ENCODE measurements at places on chromosomes 16 and 17.

- no peak for DNase-seq
Observed at GRCh38 chr17:45979137-45979536, 19.9 kb upstream of the STH start.

GRCh38 chr17:27870345-27870744 lies 22.8 kb downstream of the LYRM9 start:
- DNase-seq = no peak

GRCh38 chr16:17470908-17471718 lies at the start of gene XYLT1:
Gene XYLT1 (minus strand): TSS chr16:17470960. CDS start chr16:17470796, 164 bp downstream.
- no peak for DNase-seq

- no peak for DNase-seq
Observed at GRCh38 chr17:37043201-37043600, 94.4 kb downstream of the AATF start.

GRCh38 chr16:71406724-71407123 lies 35.1 kb downstream of the TLE7 start:
- no peak for DNase-seq

- DNase-seq = no peak
Observed at GRCh38 chr17:61015966-61016365, 338.3 kb downstream of the BCAS3 start.

DNA sequence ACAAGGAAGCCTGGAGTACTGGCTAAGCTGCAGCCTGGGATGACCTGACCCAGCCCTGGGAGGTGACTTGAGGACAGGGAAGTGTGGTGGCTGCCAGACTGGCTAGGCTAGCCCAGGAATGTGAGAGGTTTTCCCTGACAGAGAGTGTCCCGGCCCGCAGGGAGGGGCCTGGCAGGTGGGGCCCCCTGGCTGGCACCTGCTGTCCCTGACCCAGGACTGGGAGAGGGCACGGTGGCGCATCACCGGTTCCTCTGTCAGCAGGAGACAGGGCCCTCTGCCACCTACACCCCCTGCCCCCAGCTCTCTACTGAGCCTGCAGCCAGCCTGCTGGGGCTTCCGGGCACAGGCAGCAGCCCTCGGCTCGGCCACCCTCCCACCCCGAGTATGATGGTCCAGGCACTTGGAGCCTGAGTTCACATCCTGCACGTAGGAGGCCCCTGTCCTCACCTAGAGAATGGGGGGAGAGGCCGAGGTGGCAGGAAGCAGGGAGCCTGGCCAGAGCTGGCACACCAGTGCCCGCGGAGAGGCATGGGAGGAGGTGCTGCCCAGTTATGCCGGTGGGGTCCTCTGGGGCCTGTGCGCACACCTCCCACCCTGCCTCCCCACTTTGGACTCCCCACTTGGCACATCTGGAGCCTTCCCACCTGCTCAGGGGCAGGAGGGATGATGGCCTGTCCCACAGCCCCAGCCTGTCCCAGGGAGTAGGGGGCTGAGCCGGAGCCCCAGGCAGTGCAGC lies 528 bp downstream of the PRSS27 start:
- DNase-seq = no peak

- DNase-seq = no peak
Observed at GRCh38 chr16:55828680-55829079, 4.2 kb downstream of the CES1 start.

GRCh38 chr17:63035695-63036094 lies 69.7 kb downstream of the TANC2 start:
- DNase-seq = no peak

- DNase-seq = peak; percentile 23
Observed at GRCh38 chr17:44352828-44353671, 7.9 kb downstream of the GRN start.

GRCh38 chr17:42953669-42954068 lies 10.6 kb downstream of the AARSD1 start:
- no peak for DNase-seq

- no peak for DNase-seq
Observed at GRCh38 chr17:61464130-61464842, 12.1 kb downstream of the TBX4 start.

- DNase-seq = no peak
Observed at GRCh38 chr16:65070831-65071432, 50.9 kb downstream of the CDH11 start.

DNA sequence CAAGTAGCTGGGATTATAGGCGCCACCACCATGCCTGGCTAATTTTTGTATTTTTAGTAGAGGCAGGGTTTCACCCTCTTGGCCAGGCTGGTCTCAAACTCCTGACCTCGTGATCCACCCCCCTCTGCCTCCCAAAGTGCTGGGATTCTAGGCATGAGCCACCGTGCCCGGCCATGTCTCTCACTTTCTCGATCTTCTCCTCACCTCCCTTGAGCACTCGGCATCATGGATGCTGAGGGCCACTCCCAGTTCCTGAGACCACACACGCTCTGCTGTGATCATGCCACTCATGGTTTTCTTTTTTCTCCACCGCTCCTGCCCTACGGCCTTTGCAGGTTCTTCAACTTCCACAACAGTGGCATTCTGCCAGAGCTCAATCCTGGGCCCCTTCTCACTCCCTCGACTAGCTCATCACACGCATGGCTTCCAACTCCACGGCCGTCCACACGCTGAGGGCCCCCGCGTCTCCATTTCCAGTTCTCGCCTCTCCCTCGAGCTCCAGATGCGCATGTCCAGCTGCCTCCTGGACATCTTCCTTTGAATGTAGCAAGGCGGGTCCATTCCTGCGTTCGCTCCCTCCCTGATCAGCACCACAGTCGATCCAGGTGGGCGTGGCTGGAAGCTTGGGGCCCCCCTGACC lies 5.5 kb upstream of the NCBP3 start:
- no peak for DNase-seq

GRCh38 chr17:64459284-64459747 lies 10.4 kb downstream of the MILR1 start:
- DNase-seq = no peak

DNA sequence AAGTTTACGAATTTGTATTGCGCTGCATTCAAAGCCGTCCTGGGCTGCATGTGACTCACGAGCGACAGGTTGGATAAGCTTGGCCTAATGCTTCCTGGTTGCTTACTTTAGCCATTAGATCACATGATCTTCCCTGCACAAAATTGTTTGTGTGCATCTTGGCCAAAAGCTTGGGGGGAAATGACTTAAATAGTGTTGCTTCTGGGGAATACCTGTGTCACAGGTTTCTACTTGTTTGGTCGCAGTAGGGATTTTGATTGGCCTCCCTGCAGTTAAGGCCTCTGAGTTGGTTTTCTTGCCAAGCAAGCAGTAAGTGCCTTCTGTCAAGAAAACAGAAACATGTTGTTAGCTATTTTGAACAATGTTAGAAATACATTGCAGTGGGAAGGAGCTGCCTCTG lies 39.6 kb upstream of the DUSP14 start:
- DNase-seq = no peak

- no peak for DNase-seq
Observed at GRCh38 chr16:27356794-27357193, 43.0 kb downstream of the IL4R start.

DNA sequence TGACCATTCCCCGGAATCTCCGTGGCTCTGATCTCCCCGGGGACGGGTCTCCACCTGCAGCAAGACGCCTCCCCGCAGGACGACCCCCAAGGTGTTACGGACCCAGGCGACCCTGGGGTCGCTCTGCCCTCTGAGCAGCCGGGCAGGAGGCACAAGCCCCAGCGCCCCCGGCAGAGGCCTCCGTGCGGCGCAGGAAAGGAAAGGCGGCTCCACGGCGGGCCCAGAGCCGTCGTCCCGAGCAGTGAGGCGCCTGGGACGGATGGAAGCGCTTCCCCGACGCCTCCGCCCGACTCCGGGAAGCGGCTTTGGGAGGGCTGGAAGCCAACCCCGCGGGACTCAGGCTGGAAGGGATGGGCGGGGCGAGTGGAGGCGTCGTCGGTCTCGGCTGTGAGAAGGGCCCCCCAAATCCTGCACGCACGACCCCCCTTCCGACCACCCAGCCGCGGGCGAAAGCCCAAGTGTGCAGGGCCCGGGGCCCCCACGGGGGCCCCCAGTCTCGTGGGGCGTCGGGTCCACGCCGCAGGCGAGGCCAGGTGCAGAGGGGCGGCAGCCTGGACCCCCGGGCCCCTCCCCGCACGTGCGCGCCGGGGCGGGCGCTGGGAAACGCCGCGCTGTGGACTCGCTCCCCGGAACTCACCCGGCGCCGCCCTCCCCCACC lies 32.7 kb upstream of the RPH3AL start:
- DNase-seq = peak; percentile 56

DNA sequence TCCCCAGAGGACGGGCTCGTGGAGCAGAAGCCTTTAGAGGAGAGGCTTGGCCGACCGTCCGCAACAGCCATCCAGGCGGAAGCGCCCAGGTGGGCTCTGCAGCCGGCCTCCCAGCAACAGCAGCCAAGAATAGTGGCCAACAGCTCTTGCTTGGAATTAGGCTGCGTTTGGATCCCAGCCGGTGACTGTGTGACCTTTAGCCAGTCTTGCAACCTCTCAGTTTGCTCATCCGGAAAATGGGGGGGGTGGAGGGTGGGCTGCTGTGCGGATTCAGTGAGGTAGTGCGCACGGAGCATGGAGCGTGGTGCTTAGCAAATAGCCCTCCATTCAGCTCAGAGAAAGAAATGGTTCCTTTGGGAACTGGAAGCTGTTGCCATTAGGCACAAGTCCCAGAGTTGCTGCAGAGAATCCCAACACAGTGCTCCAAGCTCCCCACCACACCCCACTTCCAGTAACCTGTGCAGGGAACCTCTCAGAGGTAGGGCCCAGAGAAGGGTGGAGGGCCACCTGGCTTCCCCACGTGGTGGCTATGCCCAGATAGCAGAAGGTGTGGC lies 46.7 kb downstream of the RTN4RL1 start:
- no peak for DNase-seq

GRCh38 chr16:21219551-21219950 lies 8.2 kb upstream of the ZP2 start:
- DNase-seq = no peak

DNA sequence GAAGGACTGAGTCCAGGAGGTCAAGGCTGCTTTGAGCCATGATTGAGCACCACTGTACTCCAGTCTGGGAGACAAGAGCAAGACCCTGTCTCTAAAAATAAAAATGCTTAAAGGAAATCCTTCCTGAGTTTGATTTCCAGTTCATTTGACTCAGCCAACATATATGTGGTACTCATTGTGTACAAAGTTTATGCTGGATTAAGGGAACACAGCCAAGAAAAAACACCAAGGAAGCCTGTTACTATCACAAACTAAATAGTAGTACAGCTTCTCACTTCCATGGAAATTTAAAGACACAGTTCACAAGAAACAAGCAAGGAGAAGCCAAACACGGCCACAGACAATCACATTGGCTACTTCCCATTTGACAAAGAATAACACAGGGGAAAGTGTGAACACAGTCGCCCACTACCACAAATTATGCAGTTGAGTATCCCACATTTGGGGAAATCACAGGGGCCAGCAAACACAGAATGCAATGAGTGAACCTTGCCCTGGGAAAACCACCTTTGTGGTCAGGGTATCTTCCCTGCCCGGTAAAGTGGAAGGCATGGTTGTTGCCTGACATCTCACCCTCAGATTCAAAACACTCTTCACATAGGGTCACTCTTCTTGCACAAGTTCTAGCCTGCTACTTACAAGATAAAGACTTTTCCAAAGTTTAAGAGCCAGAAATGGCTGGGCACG lies 14.5 kb downstream of the TEX14 start:
- DNase-seq = no peak

DNA sequence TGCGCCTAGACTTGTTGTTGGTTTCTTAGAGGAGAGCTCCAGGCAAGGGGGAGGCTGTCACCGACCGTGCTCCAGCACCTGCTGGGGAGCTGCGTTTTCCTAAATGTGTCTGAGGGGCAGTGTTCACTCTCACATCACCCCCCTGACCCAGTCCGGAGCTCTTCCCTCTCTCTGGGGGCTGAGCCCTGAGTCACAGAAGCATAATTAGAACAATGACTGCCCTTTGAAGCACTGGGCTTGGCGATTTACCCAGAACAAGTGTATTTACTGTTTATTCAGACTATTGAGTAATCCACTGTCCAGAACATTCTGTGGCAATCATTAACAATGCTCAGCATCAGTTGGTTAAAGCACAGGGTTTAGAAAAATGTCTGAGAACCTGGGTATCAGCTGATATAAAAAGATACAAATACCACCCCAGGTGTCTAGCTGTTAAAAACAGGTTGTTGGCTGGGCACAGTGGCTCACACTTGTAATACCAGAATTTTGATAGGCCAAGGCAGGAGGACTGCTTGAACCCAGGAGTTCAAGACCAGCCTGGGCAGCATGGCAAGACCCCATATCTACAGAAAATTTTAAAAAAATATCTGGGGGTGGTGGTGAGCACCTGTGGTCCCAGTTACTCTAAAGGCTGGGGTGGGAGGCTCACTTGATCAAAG lies 8.1 kb downstream of the CES4A start:
- DNase-seq = no peak

DNA sequence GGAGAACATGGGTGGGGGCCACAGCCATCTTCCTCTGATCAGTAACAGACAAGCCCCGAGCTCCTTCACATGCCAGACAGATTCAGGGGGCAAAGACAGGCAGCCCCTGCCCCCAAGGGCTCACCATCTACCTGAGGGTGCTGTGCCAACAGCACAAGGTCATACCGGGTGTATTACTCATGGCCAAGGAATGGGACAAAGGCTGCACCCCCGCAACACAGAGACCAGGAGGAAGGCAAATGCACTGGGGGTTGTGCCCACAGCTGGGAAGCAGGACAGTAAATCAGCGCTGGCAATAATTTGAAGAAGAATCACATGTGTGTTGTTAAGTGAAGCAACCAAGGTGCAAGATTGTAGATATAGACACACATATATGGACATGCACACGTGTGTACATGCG lies 137.1 kb downstream of the C16orf95 start:
- DNase-seq = no peak

- DNase-seq = peak; percentile 67
Observed at GRCh38 chr17:74176546-74177001, 26.9 kb upstream of the RPL38 start.

DNA sequence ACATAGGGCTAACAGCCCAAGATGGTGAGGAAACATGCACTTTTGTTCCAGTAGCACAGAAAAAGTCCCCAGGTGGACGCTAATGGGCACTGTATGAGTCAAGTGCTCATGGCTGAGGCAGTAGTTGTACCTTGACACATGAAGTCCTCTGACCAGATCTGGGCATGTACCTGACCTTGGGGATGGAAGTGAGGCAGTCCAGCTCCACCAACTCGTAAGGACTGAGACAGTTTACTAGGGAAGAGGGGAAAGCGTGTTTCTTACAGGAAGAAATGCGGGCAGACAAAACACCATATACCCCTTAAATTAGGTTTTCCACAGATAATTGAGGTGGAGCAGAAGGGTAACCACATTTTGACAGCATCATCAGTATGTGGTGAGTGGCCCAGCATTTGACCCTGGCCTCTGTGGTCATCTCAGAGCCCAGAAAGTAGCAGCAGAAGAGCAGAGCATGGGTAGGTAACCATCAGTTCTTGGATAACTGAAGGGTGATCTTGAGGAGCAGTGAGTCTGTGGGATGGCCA lies 32.4 kb upstream of the METTL9 start:
- no peak for DNase-seq

GRCh38 chr17:1137465-1137894 lies 42.3 kb downstream of the ABR start:
- no peak for DNase-seq

DNA sequence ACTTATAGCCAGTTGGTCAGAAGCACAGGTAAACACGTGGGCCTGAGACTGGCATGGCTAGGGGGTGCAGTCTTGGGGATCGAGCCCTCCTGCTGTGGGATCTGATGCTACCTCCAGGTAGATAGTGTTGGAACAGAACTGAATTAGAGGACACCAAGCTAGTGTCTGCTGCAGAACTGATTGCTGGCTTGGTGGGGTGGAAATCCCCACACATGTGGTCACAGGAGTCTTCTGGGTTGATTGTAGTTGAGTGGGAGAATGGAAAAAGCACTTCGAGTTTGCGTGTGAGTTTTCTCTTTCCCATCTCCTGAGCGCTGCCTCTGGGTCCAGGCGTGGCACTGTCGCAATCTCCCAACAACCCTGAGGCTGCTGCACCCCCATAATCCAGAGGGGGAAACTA lies 8.0 kb upstream of the SPATA32 start:
- DNase-seq = no peak
